ENCODE measurements at places on chromosomes 3 and 15.

GRCh38 chr3:48082580-48083184, 66.5 kb upstream of the MAP4 start:
- DNase-seq: no peak

- DNase-seq: no peak
These were observed 24.1 kb upstream of the SLC6A1 start for GRCh38 chr3:10968401-10968800.

- no peak for DNase-seq
These were observed 19.1 kb upstream of the GLCE start for GRCh38 chr15:69141286-69141701.

GRCh38 chr3:125250973-125251372, 38.4 kb upstream of the SLC12A8 start:
- no peak for DNase-seq

DNA sequence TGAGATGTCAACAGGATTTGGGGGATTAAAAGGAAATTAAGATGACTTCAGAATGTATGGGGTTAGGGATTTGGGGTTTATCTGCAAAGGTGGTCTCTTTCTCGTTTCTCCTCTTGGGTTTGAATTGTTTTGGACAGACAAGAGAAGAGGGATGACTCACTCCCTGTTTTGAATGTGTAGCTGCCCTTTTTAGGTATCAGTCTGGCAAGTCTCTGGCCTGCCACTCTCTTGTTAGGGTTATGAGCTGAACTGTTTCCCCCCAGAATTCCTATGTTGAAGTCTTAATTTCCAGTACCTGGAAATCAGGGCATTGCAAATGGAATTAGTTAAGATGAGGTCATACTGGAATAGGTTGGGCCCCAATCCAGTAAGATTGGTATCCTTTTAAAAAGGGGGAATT, 291.7 kb downstream of the MEX3B start:
- no peak for DNase-seq

GRCh38 chr15:69338535-69339213, 40.0 kb downstream of the PAQR5 start:
- DNase-seq: no peak

GRCh38 chr15:23910030-23910429, 222.9 kb upstream of the NDN start:
- no peak for DNase-seq

DNA sequence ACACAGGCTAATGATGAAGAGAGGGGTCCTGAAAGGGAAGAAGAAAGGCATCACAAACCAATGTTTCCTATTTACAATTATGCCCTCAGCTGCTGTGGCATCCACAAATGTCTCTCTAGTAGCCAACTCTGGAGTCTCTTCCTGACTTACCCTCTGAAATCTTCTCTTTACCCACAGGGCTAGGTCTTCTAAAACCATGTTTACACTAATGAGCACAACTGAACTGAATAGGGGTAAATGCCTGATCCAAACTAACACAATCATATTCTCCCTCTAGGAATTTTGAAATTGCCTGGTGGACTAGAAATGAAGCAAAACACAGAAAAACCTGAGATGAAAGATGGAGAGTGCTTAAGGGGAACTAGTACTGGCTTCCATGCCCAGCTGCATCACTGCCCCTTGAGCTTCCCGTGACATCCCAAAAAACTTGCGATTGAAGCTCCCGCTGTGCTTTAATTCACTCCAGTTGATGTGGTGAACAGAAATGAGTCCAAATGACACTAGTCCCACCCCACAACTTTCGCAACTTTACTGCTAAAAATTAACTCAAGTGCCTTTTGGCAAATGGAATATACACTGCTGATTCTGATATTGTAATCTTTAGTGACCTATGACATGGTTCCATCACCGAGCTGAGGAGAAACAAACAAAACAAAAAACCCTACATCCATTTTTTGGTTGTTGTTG, 32.8 kb downstream of the CFAP20DC start:
- DNase-seq: no peak

GRCh38 chr3:49157289-49157688, 8.8 kb downstream of the CCDC71 start:
- no peak for DNase-seq

DNA sequence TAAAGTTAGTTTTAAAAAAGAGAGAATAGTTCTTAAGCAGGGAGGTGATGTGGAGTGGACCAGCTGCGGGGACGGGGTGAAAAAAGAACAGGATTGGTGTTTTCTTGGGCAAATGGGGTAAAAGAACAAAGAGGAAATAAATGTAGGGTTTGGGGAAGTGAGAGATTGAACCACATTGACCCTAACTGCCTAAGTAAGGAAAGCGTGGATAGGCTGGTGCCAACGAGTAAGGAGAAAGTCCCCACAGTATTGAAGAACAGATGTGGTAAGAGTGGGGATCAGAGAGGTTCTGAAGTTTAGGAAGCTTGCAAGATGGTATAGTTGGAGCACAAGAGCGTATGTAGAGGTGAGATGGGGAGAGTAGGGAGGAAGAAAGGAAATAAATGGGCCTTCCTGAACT, 17.0 kb downstream of the IREB2 start:
- peak; percentile 6 for DNase-seq

GRCh38 chr15:60614862-60615771, 136.2 kb upstream of the ICE2 start:
- DNase-seq: no peak

GRCh38 chr3:192652727-192653126, 74.6 kb downstream of the FGF12 start:
- DNase-seq: no peak

DNA sequence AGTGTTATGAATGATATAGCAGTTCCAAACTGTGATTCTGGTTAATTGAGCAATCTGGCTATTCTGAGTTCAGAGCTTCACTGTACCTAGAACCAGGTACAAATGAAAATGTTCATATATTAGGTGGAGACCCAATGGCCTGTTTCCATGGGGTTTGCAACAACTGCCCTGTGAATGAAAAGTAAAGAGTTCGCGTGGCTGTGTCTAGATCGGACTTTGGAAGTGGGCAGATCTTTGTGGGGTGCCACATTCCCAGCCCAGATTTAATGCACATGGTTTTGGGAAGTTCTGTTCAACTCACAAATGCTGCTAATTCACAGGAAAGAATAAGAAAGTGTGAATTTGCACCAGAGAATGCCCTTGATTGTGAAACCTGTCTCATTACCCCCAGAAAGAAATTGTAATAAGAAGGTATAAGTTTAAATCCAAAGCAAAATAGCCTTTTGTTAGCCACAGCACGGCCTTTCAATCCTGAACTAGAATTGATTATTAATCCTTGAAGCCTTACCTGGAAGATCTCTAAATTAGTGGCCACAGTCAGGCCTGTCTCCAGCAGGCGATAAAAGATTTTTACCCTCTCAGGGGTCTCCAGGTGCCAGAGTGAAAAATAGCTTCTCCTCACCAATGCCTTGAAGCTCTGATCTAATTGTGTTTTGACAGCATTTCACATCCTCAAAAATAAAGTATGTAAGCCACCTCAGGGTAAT, 22.6 kb downstream of the WHAMM start:
- no peak for DNase-seq

- DNase-seq: no peak
These were observed 211.5 kb downstream of the NFKBIZ start for GRCh38 chr3:102060814-102061213.

- no peak for DNase-seq
These were observed 12.6 kb downstream of the PAQR5 start for GRCh38 chr15:69311319-69311721.

GRCh38 chr3:155766206-155766605, 21.3 kb upstream of the PLCH1 start:
- no peak for DNase-seq

DNA sequence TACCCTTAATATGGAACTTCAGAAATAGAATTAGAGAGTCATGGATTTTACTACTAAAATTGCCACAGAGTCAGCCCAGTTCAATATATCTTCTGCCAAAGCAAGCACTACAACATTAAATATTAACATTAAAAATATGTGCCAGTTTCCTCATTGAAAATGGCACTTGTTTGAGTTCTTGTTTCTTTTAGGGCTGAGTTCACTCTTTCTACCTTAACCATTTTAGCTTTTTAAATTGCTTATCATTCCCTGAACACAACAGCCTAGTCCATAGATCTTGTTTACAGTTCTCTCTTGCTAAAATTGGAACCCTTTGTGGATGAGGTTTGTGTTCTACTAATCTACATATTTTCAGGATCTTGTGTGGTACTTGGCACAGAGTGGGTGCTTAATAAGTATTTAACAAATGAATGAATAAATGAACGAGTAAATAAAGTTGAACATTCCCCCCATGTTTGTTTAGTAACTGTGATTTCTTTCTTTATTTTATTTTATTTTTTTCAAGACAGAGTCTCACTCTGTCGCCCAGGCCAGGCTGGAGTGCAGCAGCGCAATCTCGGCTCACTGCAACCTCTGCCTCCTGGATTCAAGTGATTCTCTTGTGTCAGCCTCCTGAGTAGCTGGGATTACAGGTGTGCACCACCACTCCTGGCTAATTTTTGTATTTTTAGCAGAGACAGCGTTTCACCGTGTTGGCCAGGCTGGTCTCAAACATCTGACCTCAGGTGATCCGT, 46.0 kb upstream of the SLC7A14 start:
- DNase-seq: no peak

- DNase-seq: no peak
These were observed 11.8 kb downstream of the AAGAB start for GRCh38 chr15:67242708-67243111.

- no peak for DNase-seq
These were observed 44.6 kb downstream of the RAB27A start for GRCh38 chr15:55245059-55245458.

DNA sequence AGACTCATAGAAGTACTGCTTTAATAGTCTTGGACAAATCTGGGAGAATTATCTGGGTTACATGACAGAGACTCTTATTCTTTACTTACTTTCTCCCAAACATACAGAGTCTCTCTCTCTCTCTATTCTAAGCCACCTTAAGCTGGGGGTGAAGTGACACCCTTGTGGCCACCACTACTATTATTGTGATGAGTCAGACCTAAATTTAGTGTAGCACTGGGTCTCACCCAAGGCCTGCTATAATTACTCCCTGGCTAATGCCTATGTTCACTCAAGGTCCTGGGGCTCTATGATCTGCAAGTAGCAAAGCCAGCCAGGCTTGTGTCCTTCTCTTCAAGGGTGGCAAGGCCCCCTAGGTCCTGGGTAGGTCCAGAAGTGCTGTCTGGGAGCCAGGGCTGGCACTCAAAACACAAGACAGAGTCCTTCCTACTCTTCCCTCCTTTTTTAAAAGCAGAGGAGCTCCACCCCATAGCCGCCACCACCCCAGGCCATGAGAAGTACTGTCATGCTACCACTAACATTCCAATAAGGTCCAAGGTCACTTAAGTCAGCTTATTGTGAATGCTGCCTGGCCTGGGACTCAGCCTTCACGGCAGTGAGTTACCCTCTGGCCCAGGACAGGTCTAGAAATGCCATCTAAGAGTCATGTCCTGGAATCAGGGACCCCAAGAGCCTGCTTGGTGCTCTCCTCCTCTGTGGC, 183.6 kb downstream of the POLQ start:
- no peak for DNase-seq

- DNase-seq: no peak
These were observed 170.3 kb downstream of the MOBP start for GRCh38 chr3:39637807-39638206.

GRCh38 chr15:71962537-71962936, 152.2 kb downstream of the NR2E3 start:
- no peak for DNase-seq

DNA sequence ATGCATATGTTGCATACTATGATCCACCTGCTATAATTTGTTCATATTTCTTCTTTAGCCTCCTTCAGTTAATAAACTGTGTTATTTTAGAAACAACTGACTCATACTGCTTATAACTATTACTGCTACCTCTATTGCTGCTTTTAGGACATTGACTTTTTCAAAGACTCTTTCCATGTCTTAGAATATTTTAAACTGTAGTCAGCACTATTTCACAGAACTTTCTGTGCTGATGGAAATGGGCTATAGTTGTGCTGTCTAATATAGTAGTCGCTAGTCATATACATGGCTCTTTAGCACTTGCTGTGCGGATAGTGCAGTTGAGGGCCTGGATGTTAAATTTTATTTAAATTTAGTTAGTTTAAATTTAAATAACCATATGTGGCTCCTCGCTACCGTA, 55.6 kb downstream of the NEK11 start:
- no peak for DNase-seq

DNA sequence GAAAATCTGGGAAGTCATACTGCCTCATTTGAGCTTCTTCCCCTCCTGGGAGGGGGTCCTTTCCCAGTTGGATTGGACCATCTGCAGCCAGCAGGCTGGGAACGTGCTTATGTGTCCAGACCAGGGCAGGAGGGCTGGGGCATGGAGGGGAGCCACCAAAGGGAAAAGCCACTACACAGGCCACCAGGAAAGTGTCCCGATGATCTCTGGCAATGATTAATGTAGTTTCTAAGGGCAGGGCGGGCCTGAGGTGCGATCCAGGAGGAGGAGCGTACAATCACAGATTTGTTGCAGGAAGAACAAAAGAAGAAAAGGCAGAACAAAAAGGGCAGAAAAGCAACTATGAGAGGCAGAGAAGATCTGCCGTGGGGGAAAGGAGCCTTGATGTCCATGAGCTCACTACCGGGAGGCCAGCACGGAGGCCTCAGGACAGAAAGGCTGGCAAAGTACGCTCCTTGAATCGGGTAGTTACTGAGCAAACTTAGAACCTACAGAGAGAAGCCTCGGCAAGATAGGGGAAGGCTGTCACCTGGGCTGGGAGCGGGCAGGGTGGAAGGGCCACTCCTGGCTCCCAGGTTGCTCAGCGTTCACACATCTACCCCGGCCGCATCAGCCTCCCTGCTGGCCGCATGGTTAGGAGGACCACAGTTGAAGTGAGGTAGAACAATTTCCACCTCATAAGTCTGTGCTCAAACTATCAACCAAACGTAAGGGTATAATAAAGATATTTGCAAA, 79.5 kb upstream of the PCSK6 start:
- no peak for DNase-seq

DNA sequence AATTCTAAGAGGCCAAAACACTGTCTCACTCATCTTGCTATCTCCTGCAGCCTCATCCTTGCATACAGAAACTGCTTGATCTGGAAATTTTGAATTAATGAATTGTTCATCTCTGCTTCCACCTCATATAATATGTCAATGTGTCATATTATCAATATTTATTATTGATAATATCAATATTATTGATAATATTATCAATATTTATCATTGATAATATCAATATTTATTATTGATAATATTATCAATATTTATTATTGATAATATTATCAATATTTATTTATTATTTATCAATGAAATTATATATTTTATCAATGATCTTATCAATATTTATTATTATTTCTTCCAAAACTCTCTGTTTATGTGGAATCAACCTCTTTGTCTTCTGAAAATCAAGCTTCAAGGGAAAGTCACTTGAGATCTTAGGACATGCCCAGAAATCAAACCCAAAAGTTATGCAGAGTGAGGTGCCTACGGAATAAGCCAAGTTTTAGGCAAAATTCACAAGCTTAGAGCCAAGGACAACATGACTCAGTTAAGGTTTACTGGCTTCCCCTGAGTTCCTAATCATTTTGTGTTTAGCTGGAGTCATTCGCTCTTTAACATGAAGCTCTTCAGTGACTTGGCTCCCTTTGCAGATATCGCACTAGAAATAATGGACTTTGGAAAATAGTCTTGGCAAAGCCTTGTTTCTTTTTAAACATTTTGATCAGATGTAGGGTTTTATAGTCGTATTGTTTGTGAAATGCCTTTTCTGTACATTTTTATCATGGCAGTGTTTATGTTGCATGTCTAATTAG, 297.1 kb upstream of the RARB start:
- DNase-seq: no peak
